ENCODE measurements at places on chromosomes 5 and 9. TPM values are rescaled to one million over a fixed set of nuclear protein-coding genes. Genes with fewer than 3 reads are reported as not detected.

- no peak for DNase-seq
Observed at GRCh38 chr9:3692606-3693005, 166.8 kb upstream of the RFX3 start.

DNA sequence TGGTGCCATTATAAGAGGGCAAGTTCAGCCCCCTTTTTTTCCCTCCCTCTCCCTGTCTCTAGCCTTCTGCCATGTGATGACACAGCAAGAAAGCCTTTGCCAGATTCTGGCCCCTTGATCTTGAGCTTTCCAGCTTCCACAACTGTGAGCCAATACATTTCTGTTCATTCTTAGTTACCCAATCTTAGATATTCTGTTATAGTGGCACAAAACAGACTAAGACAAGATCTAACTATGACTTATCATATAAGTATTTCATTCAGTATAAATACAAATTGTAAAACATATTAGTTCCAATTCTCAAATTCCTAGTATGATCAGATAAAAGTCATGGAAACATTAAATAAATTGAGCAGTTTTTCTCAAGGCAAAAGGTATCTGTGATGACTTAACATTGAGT, 276.3 kb downstream of the COX7C start:
- no peak for DNase-seq

DNA sequence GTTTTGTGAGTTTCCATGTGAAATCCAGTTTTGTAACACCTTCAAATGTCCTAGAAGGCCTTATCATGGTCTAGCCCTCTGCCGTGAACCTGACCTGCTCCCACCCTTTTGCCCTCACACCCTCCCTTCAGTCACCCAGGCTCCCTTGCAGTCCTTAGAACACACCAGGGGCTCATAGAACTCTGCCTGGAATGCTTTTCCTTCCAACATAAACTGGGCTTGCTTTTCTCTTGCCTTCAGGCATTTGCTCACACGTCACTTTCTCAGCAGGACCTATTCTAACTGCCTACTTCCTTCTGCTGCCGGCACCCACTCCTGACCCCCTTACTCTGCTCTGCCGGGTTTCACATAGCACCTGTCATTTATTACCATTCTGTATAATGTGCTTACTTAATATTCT, 111.9 kb downstream of the PDE8B start:
- DNase-seq = no peak

GRCh38 chr5:169116961-169117461, 183.9 kb downstream of the SLIT3 start:
- peak; percentile 60 for DNase-seq

DNA sequence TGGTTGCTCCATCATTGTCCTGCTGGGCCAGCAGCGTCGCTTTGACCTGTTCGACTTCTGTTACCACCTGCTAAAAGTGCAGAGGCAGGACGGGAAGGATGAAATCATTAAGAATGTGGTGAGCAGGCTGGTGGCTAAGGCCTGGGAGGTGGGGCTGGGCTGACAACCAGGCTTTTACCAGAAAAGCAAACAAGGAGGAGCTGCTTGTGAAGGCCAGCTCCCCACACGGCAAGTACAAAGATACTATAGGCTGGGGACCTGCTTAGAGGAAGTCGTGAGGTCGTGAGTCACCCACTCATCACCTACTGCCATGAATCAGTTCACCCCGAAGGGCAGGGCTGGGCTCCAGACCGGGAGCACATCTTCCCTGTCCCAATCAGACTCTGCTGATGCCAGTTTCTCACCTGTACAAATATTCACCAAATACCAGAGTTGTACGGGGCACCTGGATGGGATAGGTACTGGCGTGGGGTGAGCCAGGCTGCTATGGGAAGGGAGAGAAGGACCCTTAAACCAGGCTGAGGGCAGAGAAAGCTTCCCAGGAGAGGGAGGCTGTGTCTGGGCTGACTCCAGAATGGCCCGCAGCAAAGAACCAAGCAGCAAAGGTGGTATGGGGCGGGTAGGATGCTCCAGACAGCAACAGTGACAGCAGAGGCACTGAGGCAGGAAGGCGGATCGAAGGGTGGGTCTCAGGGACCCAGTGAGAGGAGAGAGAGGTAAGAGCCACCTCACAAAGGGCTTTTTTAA, 69.3 kb upstream of the NIPAL4 start:
- peak; percentile 99 for DNase-seq

DNA sequence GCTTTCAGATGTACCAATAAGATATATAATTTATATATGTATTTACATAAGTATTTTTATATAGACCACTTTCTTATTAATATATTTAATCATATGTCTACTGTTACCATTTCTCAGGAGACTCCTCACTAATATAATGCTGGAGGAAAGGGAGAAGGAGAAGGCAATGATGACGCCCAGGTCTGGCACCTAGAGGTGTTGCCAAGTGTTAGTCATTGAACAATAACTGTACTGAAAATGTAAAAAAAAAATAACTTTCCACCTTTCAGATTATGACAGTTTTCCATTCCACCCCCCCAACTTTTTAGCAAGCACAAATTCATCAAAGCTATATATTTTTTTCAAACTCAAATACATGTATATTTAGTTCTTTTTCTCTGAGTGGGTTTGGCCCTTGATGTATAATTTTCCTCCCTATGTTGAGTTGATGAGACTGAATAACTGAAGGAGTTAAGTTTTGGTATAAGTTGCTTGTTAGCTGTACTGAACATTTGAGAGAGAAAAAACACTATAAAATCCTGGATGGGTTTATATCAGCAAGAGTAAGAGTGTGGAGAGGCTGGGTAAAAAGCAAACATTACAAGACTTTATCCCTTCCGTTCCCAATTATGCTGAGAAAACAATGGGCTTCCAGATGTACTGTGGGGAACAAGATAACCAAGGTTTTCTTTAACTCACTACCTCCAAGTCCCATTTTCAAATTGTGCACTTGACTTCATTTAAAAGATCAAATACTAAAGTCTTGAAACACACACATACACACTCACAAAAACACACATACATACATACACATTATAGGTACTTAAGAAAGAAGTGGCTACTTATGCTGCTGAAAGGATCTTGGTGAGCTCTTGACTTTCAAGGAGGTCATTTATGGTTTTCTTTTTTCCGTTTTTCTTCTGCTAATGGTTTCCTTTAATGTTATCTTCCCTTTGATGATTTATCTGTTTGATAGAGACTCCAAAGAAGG, 142.8 kb upstream of the IFNE start:
- no peak for DNase-seq

GRCh38 chr5:155919126-155919525, 407.8 kb upstream of the SGCD start:
- no peak for DNase-seq

- no peak for DNase-seq
Observed at GRCh38 chr9:118785456-118785855, 583.8 kb downstream of the BRINP1 start.

- DNase-seq = no peak
Observed at GRCh38 chr5:94690778-94691177, 72.3 kb downstream of the SLF1 start.

- peak; percentile 12 for DNase-seq
Observed at GRCh38 chr5:88724201-88724600, 158.8 kb downstream of the MEF2C start.

GRCh38 chr5:78507531-78507930, 141.0 kb downstream of the LHFPL2 start:
- no peak for DNase-seq

GRCh38 chr5:34728236-34728635, 72.1 kb downstream of the RAI14 start:
- DNase-seq = peak; percentile 10

- DNase-seq = peak; percentile 85
Observed at GRCh38 chr9:31272456-31273295, 1111.8 kb upstream of the ACO1 start.

- DNase-seq = no peak
Observed at GRCh38 chr5:122181863-122182262, 52.5 kb downstream of the ZNF474 start.

DNA sequence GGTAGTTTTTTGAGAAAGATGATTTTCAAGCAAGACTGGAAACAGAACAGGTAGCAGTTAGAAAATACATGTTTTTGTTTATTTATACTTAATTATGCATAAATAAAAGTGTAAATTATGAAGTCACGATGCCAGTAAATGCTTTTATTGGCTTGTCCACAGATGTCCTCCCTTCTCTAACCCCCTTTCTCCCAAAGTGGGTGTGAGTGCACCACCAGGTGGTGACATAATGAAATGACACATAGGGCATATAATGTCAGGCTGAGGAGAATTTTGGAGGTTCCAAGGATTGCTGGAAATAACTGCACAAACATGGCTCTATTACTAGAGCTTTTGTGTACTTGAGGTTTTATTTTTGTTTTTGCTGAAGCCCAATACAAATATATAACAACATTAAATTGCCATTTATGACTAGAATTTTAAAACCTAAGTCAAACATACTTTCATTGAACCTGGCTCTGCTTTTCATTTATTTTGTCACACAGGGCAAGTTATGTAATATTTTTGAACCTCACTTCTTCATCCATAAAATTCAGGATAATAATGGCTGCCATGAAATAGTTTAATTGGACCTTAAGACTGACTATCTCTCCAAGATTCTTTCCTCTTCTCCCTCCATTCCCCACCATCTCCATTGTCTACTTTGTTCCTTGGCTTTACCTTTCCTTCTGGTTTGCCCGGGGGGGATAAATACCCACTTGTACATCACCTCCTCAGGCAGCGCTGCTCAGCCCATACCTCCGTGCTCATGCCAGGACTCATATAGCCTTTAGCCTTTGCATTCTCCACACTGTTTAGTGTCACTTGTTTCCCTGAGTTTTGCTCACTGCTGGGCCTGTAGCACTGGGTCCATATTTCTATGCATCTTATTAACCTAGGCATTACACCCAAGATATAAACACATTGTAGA, 168.8 kb downstream of the PDE4D start:
- peak; percentile 28 for DNase-seq

GRCh38 chr5:96121364-96121763, 159.7 kb upstream of the ELL2 start:
- DNase-seq = no peak

Gene CDC25C
- total RNA-seq = 15.5 TPM

Gene TCF7
- total RNA-seq = not detected

Gene MYMK
- not detected for total RNA-seq
